ENCODE measurements at places on chromosomes 5 and 9.

DNA sequence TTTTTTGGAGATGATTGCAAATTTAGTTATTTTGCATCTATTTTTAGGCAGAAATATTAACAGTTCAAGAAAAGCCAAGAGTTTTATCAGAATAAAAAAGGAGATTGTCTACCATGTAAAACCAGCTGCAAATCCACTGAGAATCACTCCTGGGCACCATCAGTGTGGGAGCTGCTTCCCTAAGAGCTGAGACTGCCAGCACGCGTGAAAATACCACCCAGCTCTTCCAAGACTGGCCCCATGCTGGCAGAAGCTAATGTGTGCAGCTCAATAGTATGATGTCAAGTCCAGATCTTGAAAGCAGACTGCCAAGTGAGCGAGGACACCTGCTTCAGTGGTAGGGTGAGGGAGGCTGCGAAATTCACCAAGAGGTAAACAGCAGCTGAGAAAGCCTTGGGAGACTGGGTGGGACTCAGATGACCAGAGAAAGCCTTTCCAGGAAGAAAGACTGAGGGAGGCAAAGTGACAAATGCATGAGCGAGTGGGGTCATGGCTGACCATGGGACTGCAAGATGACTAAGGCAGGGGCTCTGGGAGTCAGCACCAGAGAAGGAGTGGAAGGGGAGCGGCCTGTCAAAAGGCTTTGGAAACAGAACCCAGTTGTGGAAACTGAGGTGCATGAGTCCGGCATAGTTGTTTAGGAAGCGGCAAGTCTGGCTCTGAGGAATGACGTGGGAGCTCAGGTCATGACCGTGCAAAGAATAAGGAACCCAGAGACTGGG, 200.9 kb downstream of the GADD45G start:
- no peak for DNase-seq

DNA sequence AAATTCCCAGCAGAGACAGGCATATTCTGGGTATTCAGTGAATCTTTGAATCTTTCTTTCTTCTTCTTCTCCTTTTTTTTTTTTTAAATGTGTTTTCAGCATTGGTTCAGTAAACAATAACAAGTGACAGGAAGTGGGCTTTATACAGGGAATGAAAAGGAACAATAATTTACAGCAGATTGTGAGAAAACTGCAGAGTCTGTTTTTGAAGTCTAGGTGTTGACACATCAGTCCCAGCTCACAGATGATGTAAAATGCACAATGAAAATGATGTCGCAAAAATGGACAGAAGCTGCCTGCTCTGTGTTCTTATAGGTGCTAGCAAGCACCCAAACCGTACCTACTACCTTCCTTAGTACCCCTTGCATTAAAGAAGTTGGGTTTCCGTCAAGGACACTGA, 38.8 kb downstream of the TNC start:
- DNase-seq = no peak

GRCh38 chr5:61052882-61053281, 107.9 kb downstream of the NDUFAF2 start:
- no peak for DNase-seq

GRCh38 chr5:333945-334344, 12.4 kb downstream of the AHRR start:
- DNase-seq = no peak

- DNase-seq = no peak
These were observed 156.4 kb upstream of the COX7C start for GRCh38 chr5:86461169-86461956.

DNA sequence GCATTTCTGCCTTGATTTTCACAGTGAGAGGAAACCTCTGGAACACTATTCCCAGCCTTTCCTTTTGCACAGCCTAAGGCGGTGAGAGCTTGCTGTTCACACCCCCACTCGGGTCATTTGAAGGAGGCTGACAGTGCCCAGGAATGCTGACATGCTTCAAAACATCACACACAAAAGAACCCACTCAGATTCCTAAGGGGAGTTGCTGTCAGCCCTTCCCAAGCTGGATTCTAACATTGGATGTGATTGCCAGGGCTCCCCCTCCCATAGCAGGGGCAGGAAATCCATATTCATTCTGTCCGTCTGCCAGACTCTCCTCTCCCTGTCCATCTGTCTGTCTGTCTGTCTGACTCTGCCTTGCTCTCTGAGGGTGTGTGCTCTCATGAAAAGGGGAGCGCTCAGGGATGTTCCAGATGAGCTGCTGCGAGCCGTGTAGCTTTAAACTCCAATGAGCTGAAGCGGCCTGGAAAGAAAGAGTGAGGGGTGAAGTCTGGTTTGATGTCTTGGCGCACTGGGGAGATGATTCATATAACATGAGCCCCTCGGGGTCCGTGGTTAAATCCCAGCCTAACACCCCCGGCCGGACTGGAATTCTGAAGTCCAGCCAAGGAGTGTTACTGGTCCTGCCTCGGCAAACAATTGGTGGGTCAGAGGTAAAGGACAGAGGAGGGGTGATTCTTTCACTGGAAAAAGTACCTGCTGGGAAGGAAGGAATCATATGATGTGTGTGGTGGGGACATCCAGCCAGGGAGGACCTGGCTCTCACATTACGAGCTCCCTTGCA, 517.0 kb downstream of the CCDC171 start:
- DNase-seq = no peak

DNA sequence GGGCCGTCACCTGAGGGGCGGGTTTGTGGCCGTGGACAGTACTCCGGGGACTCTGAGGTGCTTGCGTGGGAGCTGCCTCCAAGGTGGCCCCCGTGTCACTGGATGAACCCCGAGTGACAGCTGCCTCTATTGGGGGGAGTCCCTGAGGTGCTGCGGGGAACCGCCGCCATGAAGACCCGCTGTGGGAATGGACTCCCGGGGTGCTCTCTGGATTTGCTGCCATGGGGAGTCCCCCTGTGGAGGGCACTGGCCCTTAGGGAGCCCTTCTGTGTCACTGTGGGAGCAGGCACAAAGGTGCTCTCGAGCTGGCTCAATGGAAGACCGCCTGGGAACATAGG, 100.2 kb upstream of the CCL21 start:
- DNase-seq = no peak

- no peak for DNase-seq
These were observed 27.4 kb upstream of the EEIG1 start for GRCh38 chr9:128008171-128008570.
